ENCODE measurements at places on chromosomes 2 and 18.

DNA sequence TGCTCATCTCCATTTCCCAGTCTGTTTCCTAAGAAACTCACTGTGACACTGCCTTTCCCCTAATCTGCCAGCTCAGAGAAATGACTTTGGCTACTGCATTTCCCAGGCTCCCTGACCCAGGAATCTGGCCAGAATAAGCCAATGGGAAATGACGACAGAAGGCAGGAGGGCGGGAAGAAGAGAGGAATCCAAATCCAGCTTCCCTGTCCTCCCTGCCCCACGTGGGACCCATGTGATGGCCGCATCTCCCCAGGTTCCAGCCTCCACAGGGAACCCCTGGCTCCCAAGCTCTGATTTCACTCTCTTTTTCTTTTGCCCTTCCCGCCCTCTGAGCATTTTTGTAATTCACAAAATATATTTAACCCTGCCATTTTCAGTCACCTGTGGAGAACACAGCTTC is 37.8 kb upstream of the RAB12 start:
- H3K4me1 ChIP-seq, result no peaks in the 10 kb centered on the region
- no peaks in the 10 kb centered on the region for H3K36me3 ChIP-seq
- H3K4me3 ChIP-seq, result no peak overlapping the region
- H3K27me3 ChIP-seq, result no peaks in the 10 kb centered on the region

DNA sequence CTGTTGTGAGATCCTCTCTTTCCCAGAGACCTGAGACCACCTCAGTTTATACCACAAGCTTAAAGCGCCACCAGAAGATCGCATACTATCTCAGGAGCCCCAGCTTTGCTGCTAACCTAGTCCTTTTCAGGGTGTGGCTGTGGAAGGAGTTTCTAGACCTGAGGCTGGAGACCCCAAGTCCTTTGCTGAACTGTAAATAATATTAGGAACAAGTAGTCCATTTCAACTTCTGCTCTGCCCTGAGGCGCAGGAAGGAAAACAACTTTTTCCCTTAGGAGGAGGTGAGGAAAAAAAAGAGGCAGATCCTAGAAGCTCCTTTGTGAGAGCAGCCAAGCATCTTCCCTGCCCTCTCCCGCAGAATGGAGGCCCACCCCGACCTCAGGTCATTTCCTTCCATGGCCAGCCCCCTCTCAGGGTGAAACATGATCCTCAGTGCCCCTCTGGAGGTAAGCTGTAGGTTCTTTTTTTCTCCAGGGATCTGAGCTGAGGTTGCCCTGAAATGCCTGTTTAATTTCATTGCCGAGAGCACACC is 122.8 kb upstream of the LGALSL start:
- peaks cover 30% of the 10 kb centered on the region for H3K4me1 ChIP-seq
- H3K36me3 ChIP-seq, result no peaks in the 10 kb centered on the region
- H3K27ac ChIP-seq, result no peak overlapping the region
- H3K4me3 ChIP-seq, result peak overlapping the region; percentile 32

- H3K36me3 ChIP-seq, result no peaks in the 10 kb centered on the region
- no peak for DNase-seq
- peak overlapping the region; percentile 37 for H3K27ac ChIP-seq
- H3K27me3 ChIP-seq, result no peaks in the 10 kb centered on the region
Observed at GRCh38 chr2:989781-990467, 39.3 kb downstream of the SNTG2 start.

DNA sequence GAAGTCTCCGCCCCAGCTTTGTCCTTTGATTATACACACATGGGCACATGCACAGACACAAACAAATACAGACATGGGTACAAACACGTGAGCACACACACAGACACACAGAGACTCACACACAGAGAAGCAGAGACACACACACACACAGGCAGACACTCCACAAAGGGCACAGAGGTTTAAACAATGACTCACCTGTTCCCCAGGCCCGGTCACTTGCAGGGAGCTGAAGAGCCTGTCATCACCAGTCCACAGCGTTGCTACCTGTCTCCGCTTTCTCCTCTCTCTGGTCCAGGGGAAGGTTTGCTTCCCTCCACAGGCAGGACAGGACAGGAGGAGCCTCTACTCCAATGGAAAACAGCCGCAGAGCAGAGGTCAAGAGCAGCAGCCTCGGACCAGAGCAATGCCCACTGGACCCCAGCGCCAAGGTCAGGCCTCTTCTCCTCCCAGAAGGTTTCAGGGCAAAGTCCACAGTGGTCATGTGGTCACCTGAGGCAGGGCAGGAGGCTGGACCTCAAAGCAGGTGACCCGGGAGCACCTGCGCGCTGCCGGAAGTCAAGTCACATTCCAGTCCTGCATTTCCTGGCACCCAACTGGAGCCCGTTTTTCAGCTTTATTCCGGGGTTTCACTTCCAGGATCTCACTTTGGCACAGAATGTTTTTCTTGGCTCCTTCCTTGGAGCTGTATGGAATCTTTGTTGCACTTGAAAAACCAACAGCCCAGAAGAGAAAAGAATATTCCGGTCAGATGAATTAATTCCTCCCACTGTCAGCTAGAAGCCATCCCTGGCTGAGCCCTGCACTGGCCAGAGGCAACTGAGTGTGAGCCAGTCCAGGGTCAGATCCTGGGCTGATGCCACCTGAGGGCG is at the start of gene RAB17:
RAB17 (minus strand) TSS at position 463 of the 869 bp plus-strand sequence. CDS start 4,580 bp downstream, outside the sequence.
- H3K27ac ChIP-seq, result no peak within 1 kb of the TSS
- H3K4me3 ChIP-seq, result no peak within 1 kb of the TSS
- DNase-seq, result no peak
- H3K36me3 ChIP-seq, result no peaks in the 10 kb centered on the region
- H3K27me3 ChIP-seq, result peaks cover 22% of the 10 kb centered on the region
- H3K4me1 ChIP-seq, result peaks cover 22% of the 10 kb centered on the region

GRCh38 chr2:211407076-211407475 is 850.7 kb downstream of the CPS1 start:
- no peak for DNase-seq
- H3K4me1 ChIP-seq, result peaks cover 66% of the 10 kb centered on the region
- no peak overlapping the region for H3K4me3 ChIP-seq
- no peaks in the 10 kb centered on the region for H3K27me3 ChIP-seq
- no peaks in the 10 kb centered on the region for H3K36me3 ChIP-seq

- H3K4me3 ChIP-seq, result peak overlapping the region; percentile 6
- peak; percentile 88 for DNase-seq
- no peaks in the 10 kb centered on the region for H3K36me3 ChIP-seq
- no peaks in the 10 kb centered on the region for H3K27me3 ChIP-seq
Observed at GRCh38 chr2:28321426-28321825, 71.2 kb upstream of the FOSL2 start.

DNA sequence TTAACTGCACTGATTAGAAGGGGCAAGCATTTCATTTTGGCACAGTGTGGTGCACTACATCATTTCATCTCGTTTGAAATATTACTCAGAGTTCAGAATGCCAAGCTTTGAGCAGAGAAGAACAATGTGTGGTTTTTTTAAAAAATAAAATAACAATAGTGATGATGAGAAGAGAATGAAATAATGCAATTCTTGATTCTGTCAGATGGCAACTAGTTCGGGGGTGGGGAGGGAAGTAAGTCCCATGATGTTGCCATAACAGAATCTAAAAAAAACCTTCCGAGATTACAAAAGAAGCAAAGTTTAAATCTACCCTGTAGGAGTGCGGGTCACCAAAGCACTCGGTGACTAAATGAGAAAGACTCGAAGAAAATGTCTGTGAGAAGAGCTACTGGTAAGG is 490.4 kb downstream of the NR4A2 start:
- H3K27ac ChIP-seq, result no peak overlapping the region
- H3K36me3 ChIP-seq, result no peaks in the 10 kb centered on the region
- no peaks in the 10 kb centered on the region for H3K27me3 ChIP-seq
- no peak for DNase-seq
- H3K4me3 ChIP-seq, result no peak overlapping the region

DNA sequence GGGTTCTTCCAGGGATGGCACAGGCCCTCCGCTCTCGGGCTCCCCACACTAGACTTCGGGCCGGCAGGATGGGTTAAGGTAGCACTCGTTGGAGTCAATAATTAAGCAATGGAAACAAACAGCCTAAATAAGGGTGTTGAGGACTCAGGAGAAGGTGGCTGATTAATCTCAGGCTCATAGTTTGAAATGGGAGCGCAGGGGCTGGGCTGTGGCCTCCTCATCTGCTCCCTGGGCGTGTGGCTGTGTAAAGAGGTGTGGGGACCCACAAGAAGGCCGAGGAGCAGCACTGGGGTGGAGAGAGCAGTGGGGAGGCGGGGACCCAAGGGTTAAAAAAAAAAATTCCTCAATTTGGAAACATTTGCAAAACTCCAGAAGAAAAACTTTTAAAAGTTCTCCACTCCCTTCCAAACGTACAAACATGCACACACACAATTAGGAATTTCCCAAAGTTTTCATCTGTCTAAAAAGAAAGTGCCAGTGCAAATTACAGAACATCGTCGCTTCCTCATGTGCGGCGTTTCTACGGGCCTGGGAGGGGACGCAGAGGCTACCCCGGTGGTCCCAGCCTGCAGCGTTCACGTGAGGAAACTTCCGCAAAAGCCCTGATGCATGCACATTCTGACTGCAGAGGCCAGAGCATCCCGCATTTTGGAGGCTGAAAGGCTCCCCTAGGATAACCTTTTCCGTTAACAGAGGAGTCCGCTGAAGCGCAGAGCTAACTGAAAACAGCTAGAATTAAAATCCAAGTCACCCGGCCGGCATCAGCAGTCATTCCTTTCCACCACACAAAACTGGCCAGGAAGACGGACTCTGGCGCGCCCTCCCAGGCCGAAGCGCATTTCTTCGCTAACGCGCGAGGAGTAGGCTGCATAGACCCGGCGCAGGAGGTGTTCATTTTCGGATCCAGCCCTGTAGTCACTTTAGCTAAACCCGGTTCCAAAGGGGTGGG is 1.0 kb upstream of the TUBB6 start:
- peaks cover 52% of the 10 kb centered on the region for H3K27me3 ChIP-seq
- H3K4me3 ChIP-seq, result peak overlapping the region; percentile 82
- H3K36me3 ChIP-seq, result peaks cover 16% of the 10 kb centered on the region
- H3K27ac ChIP-seq, result no peak overlapping the region
- peak; percentile 77 for DNase-seq

GRCh38 chr2:86624267-86624547 is 542 bp upstream of the RNF103 start:
- H3K36me3 ChIP-seq, result no peaks in the 10 kb centered on the region
- peak; percentile 8 for DNase-seq
- peaks cover 22% of the 10 kb centered on the region for H3K4me1 ChIP-seq
- no peak overlapping the region for H3K4me3 ChIP-seq

DNA sequence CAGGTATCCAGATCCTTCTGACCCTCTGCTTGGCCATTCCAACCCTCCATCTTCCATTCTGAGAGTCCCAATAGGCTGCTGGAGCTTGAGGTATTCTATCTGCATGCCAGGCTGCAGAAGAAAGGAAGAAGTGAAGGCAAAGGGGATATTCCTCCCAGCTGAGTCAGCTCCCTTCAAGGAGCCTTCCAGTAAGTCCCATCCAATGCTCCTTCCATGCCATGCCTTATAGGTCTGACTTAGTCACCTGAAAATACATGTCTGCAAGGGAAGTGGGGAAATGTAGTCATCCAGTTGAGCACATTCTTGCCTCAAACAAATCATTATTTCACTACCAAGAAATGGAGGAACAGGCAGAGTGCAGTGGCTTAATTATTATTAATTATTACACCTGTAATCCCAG is 464.6 kb downstream of the CNTNAP5 start:
- no peak for DNase-seq
- H3K27ac ChIP-seq, result no peak overlapping the region
- H3K4me3 ChIP-seq, result no peak overlapping the region
- H3K4me1 ChIP-seq, result no peaks in the 10 kb centered on the region

- peaks cover 33% of the 10 kb centered on the region for H3K27me3 ChIP-seq
- H3K36me3 ChIP-seq, result no peaks in the 10 kb centered on the region
- DNase-seq, result no peak
- no peak overlapping the region for H3K27ac ChIP-seq
- no peak overlapping the region for H3K4me3 ChIP-seq
Observed at GRCh38 chr18:79402209-79402576, 6.5 kb downstream of the NFATC1 start.

DNA sequence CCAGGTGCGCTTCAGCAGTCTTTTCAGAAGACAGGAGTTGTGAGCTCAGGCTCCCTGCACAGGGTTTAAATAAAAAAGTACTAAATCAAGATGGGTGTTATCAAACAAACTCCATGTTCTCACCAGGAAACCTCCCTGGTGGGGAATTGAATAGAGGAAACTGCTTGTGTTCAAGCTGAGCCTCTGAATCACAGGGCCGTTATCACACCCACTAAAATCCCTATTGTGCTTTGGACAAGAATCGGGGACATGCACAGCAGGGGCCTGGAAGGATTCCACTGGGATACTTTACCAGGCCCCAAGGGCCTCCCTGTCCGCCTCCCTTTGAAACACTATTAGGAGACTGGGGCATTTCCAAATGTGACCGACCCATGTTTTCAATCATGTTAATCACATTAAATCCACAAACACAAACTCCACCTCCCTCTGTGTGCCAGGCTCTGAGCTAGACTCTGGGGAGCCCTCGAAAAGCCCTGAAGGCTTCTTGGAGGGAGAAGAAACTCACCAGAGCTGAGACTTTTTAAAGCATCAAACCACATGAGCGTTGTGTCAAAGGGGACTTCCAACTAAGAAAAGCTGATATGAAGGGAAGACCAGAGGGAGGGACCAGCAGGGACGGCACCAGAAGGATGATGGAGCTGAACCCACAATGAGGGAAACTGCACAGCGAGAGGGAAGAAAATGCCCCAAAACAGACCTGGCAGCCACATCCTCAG is 458.7 kb upstream of the ID2 start:
- peaks cover 38% of the 10 kb centered on the region for H3K4me1 ChIP-seq
- H3K27me3 ChIP-seq, result no peaks in the 10 kb centered on the region
- DNase-seq, result peak; percentile 42
- no peak overlapping the region for H3K4me3 ChIP-seq

- no peak overlapping the region for H3K27ac ChIP-seq
- no peaks in the 10 kb centered on the region for H3K36me3 ChIP-seq
- H3K4me1 ChIP-seq, result peaks cover 7% of the 10 kb centered on the region
- no peaks in the 10 kb centered on the region for H3K27me3 ChIP-seq
- no peak overlapping the region for H3K4me3 ChIP-seq
Observed at GRCh38 chr2:98308068-98308467, 38.2 kb upstream of the CNGA3 start.

DNA sequence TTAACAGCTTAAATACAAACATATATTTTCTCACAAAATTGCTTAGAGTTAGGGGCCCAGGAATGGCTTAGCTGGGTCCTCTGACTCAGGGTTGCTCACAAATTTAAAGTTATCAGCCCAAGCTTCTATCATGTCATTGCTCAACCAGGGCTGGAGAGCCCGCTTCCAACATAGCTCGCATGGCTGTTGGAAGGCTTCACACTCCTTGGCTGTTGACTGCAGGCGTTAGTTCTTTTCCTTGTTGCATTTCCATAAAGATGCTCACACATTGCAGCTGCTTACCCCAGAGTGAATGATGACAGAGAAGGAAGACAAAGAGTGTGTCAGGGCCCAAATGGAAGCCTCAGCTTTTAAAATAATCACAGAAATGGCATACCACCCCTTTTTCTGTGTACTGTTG is 62.9 kb upstream of the TFPI start:
- H3K4me3 ChIP-seq, result no peak overlapping the region
- peaks cover 17% of the 10 kb centered on the region for H3K4me1 ChIP-seq
- no peak for DNase-seq
- H3K27ac ChIP-seq, result no peak overlapping the region

- no peak for DNase-seq
- no peaks in the 10 kb centered on the region for H3K36me3 ChIP-seq
- H3K27me3 ChIP-seq, result no peaks in the 10 kb centered on the region
- no peak overlapping the region for H3K27ac ChIP-seq
Observed at GRCh38 chr18:37435996-37436395, 129.6 kb downstream of the CELF4 start.

- H3K27me3 ChIP-seq, result no peaks in the 10 kb centered on the region
- H3K4me1 ChIP-seq, result peaks cover 17% of the 10 kb centered on the region
- no peak overlapping the region for H3K27ac ChIP-seq
- no peak for DNase-seq
Observed at GRCh38 chr2:96091711-96092572, 24.4 kb downstream of the ADRA2B start.

- H3K36me3 ChIP-seq, result no peaks in the 10 kb centered on the region
- H3K4me3 ChIP-seq, result no peak overlapping the region
- no peaks in the 10 kb centered on the region for H3K27me3 ChIP-seq
- H3K27ac ChIP-seq, result no peak overlapping the region
Observed at GRCh38 chr2:126238251-126238650, 417.7 kb upstream of the GYPC start.
